Ascending aorta (tissue), 2 donors: ENCODE measurements at places on chromosomes 11 and 22.

- DNase-seq = no peak
Observed at GRCh38 chr11:16158426-16158994, 197.8 kb downstream of the SOX6 start.

- no peak for DNase-seq
Observed at GRCh38 chr22:16989915-16990314, 18.1 kb downstream of the GAB4 start.

DNA sequence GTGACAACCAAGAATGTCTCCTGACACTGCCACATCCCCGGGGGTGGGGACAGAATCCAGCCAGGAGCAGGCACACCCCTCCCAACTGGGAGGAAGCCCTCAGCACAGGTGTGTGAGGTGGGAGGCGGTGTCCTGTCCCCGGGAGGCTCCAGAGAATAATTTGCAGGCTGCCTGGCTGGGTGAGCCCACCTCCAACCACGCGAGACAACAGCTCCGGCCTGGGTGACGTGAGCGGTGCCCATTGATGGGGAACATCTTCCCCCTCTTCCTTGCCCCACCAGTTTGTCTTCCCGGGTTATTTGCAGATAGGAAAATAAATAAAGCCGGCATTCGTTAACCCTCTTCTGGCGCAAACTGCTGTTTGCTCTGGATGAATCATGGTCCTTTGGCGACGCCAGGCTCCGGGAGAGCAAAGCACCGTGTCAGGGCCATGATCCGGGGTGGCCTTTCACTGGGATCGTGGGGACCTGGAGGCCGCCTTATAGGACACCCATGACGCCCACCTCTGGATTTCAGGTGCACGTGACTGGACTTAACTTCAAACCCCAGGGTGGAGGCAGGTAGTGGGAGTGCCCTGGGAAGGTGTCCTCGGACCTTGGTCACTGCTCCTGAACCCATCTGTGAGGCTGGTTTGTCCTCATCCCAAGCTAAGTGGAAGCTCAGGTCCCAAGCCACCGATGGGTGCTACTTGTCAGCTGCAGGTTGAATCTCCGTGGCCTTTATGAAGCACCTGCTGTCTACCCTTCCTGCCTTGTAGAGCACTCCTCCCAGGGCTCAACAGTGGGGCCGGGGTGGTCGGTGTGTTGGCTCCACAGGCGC is 13.9 kb downstream of the CCND1 start:
- no peak for DNase-seq

- peak; percentile 97 for DNase-seq
Observed at GRCh38 chr22:29603358-29604075, at the start of gene NF2. Gene NF2, plus strand, starts transcription at chr22:29603633. Its CDS starts 366 bp downstream, at chr22:29603999.

- peak; percentile 66 for DNase-seq
Observed at GRCh38 chr11:35629914-35630313, 11.7 kb downstream of the FJX1 start.

DNA sequence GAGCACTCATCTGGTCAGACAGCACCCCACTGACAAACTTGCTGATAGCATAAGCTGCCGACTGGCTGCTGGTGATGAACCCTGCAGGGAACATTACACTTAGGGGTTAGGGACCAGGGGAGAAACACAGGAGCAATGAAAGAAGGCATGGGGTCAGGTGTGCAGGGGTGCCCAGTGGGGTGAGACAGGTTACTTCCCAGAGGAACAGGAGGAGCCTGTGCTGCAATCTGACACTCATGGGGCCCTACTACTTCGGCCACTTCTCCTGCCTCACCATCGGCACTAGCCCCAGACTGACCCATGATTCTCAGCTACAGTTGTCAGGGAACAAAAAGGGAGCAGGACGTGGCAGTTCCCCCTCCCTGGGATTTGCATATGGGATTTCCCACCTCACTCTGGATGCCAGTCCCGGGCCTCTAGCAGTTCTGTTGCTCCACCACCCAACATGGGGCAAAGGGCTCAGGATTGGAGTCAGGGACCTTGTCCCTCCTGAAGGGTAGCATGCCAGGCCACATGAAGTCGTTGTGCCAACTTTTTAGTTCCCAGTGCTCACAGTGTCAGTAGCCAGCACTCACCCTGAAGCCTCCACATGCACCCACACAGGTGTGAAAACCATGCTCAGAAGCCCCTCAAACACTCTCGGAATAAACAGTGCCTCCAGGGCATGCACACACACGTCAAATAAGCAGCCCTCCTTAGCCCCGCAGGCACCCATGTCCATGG is 2.2 kb downstream of the SLC37A4 start:
- DNase-seq = no peak

- no peak for DNase-seq
Observed at GRCh38 chr22:43470941-43471585, 59.2 kb downstream of the MPPED1 start.

DNA sequence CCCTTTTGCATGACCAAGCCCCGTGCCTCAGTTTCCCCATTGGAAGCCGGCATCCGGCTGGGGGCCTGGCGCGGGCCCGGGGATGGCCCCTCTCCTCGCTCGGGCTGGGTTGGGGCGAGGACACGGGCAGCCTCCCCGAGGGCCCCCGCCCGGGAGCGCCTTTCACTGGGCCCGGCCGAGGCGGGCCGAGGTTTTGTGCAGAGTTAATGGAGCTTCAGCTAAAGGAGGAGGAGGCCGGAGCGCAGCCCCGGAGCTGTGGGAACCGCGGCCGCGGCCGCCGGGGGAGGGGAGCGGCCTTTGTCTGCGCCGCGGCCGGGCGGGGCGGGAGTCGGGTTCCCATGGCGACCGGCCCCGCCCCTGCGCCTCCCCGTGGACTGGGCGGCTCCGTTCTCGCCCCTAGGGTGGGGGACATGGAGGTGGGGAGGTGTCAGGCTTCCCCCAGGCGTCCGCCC is 1.4 kb upstream of the MAPK11 start:
- no peak for DNase-seq

- no peak for DNase-seq
Observed at GRCh38 chr22:45120931-45121330, 42.8 kb upstream of the NUP50 start.

GRCh38 chr11:11709447-11710239 is 87.8 kb upstream of the GALNT18 start:
- no peak for DNase-seq

DNA sequence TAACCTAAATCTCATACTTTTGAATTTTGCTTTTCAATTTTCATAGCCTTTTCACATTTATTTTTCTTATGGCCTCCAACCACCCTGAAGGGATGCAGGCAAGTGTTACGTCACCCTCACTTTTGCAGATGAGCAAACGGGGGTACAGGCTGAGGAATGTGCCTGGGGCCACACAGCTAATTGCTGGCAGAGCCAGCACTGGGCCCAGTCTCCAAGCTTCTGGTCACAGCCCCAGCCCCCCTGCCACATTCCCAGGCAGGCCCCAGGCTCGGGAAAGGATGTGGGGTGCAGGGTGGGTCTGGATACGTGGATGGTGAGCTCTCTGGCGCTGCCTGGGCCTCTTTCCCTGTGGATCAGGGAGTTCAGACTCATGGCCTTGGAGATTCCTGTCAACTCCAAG is 138.6 kb downstream of the PKNOX2 start:
- DNase-seq = no peak

DNA sequence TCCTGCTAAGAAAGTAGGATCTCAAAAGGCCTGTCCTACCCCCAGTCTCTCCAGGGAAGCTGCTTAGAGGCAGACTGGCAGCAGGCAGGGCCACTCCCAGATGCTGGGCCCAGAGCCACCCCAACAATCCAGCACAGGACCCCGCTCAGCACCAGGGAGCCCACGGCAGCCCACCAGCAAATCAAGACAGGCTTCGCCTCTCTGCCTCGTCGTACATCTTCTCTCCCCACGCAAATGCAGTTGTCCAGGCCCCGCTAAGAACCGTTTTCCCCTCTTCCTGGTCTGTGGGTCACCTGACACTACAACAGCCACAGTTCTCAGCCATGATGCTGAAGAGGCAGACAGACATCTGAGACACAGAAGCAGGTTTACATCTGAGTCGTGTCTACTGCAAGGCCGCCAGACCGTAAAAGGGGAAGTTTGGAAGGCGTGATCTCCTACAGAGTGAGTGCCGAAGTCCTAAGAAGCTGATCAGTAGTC is 51.1 kb downstream of the IGSF9B start:
- DNase-seq = no peak

DNA sequence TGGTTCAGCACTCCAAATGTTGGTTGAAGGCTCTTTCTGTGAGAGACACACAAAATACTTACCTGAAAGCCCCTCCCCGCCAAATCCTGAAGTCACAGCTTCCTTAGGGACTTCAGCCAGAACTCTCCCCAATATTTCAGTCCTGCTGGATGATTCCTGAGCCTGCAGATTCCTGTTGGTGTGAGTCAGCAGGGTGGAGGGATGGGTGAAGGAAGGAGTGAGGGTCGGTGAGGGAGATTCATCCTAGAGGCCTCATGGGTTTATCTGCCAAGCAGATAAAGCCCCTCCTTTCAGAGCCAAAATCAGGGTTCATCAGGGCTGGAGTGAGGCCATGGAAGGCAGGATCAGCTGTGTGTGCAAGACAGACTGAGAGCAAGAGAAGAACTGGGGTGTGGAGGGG is 37.9 kb downstream of the SMIM38 start:
- no peak for DNase-seq

GRCh38 chr11:131817687-131818188 is 447.3 kb downstream of the NTM start:
- DNase-seq = no peak
